ENCODE measurements at places on chromosomes 1 and 21.

- no peak for DNase-seq
Measured at GRCh38 chr1:48858200-48858920, 81.7 kb upstream of the BEND5 start.

GRCh38 chr1:155004352-155005075, 1.9 kb downstream of the ZBTB7B start:
- DNase-seq = no peak

GRCh38 chr21:34661848-34662247, 6.9 kb upstream of the CLIC6 start:
- no peak for DNase-seq

DNA sequence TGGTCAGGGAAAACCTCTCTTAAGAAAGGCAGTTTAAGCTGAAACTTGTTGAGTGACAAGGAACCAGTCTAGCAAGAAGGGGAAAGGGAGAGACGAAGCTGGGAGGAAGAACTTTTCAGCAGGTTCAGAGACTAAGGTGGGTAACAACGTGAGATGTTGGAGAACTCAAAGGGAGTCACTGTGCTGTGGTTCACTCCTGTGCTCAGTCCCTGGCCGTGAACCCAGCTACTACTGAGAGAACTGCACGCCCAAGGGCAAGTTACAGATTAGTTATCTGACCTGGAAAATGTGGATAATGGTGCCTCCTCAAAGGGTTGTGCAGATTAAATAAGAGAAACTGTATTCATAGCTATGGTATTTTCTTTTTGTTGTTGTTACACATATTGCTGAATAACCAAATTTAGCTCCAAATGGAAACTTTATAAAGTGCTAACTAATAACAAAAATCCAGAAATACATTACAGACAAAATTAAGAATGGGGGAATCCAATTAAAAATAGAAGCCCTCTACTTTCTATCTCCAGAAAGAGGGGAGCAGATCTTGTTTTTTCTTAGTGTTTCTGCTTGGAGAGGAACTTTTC, 2.9 kb downstream of the ZBTB40 start:
- DNase-seq = no peak

DNA sequence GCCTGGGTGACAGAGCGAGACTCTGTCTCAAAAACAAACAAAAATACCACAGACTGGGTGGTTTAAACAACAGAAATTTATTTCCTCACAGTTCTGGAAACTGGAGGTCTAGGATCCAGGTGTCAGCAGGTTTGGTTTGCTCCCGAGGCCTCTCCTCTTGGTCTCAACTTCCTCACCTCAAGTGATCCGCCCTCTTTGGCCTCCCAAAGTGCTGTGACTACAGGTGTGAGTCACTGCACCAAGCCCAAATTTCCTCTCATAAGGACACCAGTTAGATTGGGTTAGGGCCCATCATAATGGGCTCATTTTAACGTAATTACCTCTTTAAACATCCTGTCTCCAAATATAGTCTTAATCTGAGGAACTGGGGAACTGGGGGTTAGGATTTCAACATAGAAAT, 35.5 kb downstream of the MFSD2A start:
- no peak for DNase-seq

GRCh38 chr21:46160657-46160906, 5.2 kb upstream of the FTCD start:
- DNase-seq = no peak

DNA sequence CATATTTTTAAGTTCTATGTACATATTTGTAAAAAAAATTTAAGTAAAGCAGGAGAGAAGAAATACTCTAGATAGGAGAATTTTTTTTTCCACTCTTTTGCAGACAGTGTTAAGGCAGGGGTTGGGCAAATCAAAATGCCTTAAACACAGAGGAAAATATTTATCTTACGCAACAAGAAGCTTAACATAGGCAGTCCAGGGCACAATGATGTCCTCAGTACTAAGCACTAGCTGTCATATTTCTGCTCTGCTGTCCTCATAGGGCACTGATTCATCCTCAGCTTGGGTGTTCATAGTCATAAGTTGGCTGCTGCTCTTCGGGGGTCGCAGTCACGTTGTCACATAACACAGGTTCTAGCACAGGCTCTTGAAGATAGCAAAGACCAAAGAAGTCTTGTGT, 247.4 kb downstream of the PTBP2 start:
- no peak for DNase-seq

DNA sequence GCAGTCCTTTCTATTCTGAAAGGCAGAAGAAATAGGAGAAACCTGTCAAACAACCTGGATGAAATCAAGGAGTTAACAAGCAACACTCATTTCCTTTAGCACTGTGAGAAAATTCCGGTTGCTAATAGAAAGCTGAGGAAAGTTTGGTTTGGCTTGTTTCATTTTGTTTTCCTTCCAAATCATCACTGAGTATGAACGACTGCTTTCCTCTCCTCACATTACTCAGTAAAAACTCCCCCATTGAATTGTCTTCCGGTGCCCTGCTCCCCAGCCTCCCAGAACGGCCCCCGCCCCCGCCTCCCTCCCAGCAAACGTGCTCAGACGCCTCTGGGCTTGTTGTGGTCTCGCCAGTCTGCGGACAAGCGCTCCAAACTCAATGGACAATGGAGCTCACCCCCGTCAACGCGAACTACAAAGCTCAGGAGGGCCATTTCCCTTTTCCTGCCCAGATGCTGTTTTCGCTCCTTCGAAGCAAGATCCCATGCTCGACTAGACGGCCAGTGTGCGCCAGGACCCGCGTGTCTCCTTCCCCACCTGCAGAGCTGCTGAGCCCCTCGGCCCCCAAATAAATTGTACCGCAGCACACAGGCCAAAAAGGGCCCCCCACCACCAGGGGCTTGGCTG, 747 bp downstream of the STX6 start:
- peak; percentile 68 for DNase-seq

GRCh38 chr1:31072304-31072746, 6.8 kb upstream of the PUM1 start:
- DNase-seq = no peak

DNA sequence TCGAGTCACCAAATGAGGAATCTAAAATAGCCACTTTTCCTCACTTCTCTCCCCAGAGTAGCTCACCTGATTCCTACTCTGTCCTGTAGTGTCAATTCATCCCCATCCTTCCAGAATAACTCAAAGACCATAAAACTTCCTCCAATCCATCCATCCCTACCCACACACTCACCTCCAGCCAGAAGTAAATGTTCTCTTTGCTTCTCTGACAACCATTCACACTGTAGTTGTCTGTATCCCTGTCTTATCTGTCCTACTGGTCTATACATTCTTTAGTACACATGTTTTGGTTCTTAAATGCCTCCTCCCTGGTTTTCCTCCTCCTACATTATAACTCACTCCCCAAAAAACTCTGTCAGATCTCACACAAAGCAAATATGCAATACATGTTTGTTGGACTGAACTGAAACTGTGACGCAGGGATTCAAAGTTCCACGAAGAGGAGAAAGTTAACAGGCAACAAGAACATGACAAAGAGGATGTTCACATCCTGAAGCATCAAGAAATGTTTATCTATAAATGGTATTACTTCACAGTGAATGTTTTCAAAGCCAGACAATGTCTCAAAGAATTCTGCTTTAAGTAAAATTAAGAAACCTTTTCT, 11.0 kb downstream of the TP53BP2 start:
- DNase-seq = no peak

GRCh38 chr1:200314085-200314750, 95.6 kb downstream of the ZNF281 start:
- no peak for DNase-seq

DNA sequence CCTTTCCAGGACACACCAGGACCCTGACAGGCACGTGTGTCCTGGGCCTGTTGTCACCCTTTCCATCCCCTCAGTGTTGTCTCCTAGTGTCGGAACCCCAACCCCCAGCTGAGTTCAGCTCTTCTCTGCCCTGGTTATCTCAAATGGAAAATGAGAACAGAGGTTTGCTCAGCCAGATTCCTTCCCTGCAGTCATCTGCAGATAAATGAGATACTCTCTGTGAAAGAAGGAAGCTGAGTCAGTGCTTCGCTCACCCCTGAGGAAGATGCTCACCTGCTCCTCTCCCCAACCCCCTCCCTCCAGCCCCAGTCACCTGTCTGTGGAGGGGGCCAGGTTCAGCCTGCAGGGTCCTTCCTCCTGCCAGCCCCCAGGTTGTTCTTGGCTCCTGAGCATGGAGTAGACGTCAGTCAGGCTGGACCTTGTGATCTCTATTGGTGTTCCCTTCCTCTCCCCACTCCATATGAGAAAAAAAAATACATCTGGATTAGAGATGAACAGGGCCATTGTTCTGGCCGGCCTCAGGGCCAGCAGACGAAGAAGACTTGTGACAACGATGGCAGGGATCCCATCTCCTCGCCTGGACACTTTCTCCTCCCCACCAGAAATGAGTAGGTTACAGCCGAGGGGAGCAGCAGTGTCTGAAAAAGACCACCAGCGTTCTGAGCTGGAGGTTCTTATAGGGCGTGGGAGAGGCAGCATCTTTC, 20.9 kb downstream of the PHGDH start:
- DNase-seq = no peak

DNA sequence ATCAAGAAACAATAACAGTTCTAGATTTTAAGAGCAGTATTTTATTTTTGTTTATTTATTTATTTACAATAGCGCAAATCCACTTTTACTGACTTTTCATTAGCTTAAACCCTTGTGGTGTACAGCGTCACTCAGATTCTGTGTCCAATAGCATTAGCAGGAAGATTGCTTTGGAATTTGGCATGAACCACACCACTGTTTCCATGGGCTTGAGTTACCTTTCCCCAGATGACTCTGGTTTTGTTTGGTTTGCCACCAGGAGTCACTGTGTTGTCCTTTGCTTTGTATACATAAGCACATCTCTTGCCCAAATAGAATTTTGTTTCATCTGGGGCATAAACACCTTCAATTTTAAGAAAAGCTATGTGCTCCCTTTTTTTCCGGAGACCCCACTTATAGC, 25.9 kb upstream of the SNRPE start:
- DNase-seq = no peak

DNA sequence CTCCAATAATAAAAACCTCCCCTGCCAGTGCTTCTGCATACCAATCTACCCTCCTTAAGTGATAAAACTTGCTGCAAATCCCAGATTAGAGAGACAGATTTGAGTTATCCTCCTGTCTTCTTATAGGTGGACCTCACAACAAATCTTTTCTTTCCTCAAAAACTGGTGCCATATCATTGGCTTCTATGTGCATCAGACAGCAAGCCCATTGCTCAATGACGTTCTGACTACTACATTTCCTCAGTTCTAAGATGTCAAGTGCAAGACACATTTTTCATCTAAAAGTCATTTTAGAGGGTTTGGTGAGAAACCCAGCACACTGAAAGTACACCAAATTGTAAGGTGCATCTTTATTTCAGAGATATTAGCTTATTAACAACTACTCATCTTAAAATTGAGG, 107.8 kb upstream of the VAV3 start:
- no peak for DNase-seq

GRCh38 chr1:26759531-26759930, 28.2 kb upstream of the PIGV start:
- no peak for DNase-seq

GRCh38 chr1:168454211-168454815, 89.5 kb downstream of the XCL2 start:
- no peak for DNase-seq

DNA sequence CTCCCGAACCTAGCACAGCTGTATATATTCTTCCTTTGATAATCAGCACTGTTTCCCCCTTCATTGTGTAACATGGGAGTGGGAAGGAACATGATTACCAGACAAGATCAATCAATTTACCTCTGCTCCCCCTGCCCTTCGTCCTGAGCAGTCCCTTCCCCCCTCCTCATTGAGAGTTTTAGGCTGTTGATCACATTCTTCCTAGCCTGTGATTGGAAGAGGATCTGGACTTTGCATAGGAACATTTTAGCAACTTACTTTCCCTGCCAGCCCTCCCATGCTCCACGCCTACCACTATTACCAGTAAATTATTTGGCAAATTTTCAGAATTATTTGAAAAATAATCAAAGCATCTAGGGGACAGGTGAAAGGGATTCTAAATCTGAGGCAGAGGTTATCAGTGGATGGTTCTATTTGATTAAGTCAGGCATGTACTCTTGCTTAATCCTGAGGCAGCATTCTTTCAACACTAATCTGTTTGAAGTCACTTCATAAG, 62.7 kb upstream of the ABCD3 start:
- DNase-seq = no peak

DNA sequence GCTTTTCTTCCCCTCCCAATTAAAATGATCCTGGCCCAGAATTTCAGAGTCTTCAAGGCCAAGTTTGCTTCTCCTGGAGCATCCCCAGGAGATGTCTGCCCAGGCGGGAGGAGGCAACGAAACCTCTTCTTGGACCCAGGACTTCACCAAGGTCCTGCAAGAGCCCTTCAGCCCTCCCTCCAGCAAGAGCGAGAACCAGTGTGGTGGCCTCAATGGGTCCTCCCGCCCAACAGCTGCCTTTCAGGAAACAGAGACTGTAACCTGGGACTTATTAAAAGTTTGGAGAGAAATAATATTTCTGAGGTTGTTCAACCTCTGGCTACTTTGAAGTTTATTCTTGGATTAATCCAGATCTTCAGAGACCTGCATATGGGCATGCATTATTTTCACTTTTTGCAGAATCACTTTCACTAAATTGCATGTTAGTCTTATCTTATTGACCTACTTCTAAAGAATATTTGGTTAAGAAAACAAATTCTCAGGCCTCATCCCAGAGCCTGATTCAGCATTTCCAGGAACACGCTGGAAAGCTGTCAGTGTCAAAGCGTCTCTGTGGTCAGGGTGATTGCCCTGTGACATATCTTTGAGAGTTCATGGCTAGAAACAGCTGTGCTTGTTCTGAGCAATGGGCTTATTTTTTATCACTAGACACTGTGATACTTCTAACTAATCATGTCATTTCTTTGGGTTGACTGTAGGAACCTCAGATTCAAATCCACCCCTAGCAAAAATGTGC, 66.0 kb upstream of the CLDN14 start:
- no peak for DNase-seq

GRCh38 chr1:55519937-55520683, 304.9 kb upstream of the USP24 start:
- DNase-seq = no peak

- no peak for DNase-seq
Measured at GRCh38 chr1:186206048-186206570, 168.9 kb downstream of the TPR start.

DNA sequence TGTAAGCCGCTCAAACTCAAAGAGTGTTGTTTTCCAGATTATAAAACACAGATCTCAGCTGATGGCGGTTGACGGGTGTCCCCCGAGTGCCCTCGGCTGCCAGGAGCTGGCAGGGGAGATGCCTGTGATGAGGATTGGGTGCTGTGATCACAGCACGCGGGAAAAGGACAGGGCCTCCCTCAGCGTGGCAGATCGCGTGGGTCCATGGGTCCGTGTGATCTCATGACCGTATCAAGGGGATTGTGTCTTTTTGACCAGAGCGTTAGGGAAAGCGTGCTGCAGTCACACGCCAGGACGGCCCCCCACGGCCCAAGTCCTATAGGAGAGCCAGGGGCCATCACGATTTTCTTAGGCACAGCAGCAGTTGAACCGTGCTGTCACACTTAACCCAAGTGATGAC, 51.9 kb downstream of the PDE9A start:
- no peak for DNase-seq

All from muscle of arm (tissue), 14 donors.